Activated CD4-positive, CD25-positive, alpha-beta regulatory T cell treated with anti-CD3 and anti-CD28 coated beads, Interleukin-2, amount 50 U/mL, for 72 hours (primary cell): ENCODE measurements at places on chromosomes 4 and X.

- DNase-seq, result no peak
These were observed 50.6 kb downstream of the PTCHD1 start for GRCh38 chrX:23385242-23385641.

DNA sequence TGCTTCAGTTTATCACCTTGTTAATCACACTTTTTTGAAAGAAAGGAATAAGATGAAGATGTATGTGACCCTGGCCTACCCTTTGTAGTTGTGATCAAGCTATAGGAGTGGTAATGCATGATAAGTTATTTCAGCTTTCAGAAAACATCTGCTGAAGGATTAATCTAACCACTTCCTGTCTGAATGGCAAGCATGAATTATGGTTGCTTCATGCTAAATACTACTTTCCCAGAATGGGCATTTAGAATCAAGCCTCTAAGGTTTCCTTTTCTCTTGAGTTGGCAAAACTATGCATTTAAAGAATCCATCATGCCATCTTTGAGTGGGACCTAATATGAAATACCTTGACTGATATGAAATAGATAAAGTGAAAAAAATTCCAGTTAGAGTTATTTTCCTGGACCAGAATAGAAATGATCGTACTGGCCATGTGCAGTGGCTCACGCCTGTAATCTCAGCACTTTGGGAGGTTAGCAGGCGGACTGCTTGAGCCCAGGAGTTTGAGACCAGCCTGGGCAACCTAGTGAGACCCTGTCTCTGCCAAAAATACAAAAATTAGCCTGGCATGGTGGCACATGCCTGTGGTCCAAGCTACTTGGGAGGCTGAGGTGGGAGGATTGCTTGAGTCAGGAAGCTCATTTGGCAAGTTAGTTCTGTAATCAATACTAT is 59.1 kb downstream of the ANXA3 start:
- no peak for DNase-seq

GRCh38 chr4:188106454-188106853 is 2.9 kb downstream of the TRIML2 start:
- no peak for DNase-seq

DNA sequence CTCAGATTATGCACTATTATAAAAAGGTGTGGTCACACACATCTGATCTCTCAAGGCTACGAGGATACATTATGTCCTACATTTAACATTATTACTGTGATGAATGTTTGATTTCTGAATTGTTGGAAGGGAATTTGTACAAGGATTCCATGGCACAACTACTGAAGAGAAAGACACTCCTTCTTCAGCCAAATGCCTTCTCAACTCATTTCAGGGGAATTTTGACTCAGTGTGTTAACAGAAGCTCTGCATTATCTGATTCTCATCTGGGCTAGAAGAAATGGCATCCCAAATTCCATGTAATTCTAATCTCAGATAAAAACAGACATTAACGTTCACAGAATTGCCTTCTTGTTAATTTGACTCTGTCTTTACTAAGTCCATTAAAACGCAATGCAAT is 477.7 kb downstream of the PDGFC start:
- DNase-seq, result no peak

DNA sequence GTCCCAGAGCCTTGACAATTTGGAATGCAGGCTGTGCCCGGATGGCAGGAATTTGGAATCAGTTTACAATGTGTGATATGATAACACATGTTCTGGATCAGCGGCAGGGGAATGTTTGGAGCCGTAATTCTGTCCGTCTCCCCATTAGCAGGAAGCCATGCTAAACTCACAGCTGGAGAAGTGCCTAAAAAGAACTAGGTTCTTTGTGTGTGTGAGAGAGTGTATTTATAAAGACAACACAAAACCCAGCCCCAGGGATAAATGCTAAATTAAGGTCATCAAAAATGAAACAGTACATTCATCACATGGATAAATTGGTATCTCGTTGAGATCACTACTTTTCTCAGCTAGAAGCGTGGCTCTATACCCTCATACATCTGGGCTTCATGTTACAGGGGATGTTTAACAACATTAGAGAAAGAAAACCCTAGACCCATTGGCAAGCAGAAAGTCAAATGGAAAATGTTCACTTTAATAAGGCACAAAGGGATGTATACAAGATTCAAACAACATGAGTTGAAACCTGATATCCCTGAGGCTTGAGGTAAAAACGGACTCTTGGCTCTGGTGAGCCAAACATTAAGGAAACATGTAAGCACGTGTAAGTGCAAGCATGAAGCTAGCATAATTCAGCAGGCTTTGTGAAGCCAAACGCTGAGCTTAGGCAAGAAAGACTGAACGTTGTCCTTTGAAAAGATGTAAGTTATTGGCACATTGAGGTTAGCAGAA is 18.0 kb upstream of the TMEM131L start:
- no peak for DNase-seq

GRCh38 chr4:721261-722168 is 15.9 kb downstream of the PCGF3 start:
- no peak for DNase-seq

DNA sequence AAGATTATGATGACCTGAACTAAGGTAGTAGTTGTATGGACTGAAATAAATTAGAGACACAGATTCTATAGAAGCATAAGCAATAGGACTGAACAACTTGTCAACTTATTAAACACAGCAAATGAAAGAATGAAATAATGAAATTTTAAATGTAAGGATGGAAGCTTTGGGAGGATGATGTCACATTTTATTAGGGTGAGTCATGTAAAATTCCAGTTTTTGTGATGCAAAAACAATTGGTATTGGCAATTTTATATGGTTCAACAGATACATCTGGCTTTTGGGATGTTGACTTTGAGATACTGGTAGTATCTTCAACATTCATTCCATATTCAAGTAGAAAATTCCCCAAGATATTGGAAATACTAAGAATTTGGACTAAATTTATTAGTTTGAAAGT is 72.7 kb upstream of the IL15 start:
- no peak for DNase-seq

GRCh38 chr4:87151730-87152129 is 68.7 kb downstream of the KLHL8 start:
- no peak for DNase-seq

GRCh38 chrX:119605464-119606279 is 552 bp downstream of the NKRF start:
- peak; percentile 34 for DNase-seq

GRCh38 chrX:439719-440118 is 53.0 kb upstream of the PPP2R3B start:
- no peak for DNase-seq

GRCh38 chr4:41432881-41433280 is 105.1 kb upstream of the LIMCH1 start:
- DNase-seq, result no peak

GRCh38 chr4:154779362-154779947 is 1.6 kb upstream of the RBM46 start:
- DNase-seq, result no peak

DNA sequence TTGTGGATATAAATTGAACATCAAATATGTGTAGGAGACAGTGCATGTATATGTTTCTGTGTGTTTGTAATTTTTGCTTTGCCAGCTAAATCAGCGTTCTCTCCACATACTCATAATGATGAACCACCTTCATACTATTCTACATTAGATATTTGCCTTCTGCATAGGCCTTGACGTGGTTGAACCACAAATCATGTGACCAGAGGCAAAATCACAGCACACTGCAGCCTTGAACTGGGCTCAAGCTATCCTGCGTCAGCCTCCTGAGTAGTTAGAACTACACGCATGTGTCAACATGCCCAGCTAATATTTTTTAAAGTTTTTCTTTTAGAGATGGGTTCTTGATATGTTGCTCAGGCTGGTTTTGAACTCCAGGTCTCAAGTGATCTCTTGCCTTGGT is 9.5 kb downstream of the UBQLN2 start:
- no peak for DNase-seq

- DNase-seq, result peak; percentile 60
These were observed 239.4 kb upstream of the STK26 start for GRCh38 chrX:131783555-131784308.
